ENCODE measurements at places on chromosomes 3 and 15. TPM values are rescaled to one million over a fixed set of nuclear protein-coding genes. Genes with fewer than 3 reads are reported as not detected.

SLC24A5 gene
- not detected for total RNA-seq

PLA1A gene
- total RNA-seq, result 0.25 TPM

A4GNT gene
- total RNA-seq, result not detected

ST8SIA2 gene
- total RNA-seq, result under 0.01 TPM

ABI3BP gene
- 7.0 TPM for total RNA-seq

IL5RA gene
- total RNA-seq, result not detected

PLS1 gene
- 1.8 TPM for total RNA-seq

CCDC54 gene
- not detected for total RNA-seq

CCPG1 gene
- total RNA-seq, result 94.9 TPM

PPP2R3A gene
- 14.9 TPM for total RNA-seq

BOC gene
- total RNA-seq, result 16.6 TPM

LIPH gene
- not detected for total RNA-seq

ADPRH gene
- total RNA-seq, result 4.5 TPM

CADM2 gene
- total RNA-seq, result not detected

ACP3 gene
- total RNA-seq, result 27.1 TPM

KBTBD13 gene
- not detected for total RNA-seq

GPR176 gene
- total RNA-seq, result 135 TPM

KLHL6 gene
- under 0.01 TPM for total RNA-seq

CCDC39 gene
- 0.12 TPM for total RNA-seq

LIPC gene
- 0.37 TPM for total RNA-seq

ACVR2B gene
- total RNA-seq, result 2.7 TPM

NEK10 gene
- total RNA-seq, result 7.0 TPM

CACNA1D gene
- 0.33 TPM for total RNA-seq

CKMT1B gene
- total RNA-seq, result not detected

IL17RD gene
- 6.5 TPM for total RNA-seq

TMC3 gene
- total RNA-seq, result not detected

SLC27A2 gene
- 0.22 TPM for total RNA-seq

TTLL13 gene
- not detected for total RNA-seq

ZNF502 gene
- 5.8 TPM for total RNA-seq

CLSTN2 gene
- 1.00 TPM for total RNA-seq

PIGZ gene
- total RNA-seq, result 3.9 TPM

RLBP1 gene
- total RNA-seq, result not detected

LSAMP gene
- 1.00 TPM for total RNA-seq

ACAN gene
- 3.0 TPM for total RNA-seq
